ENCODE measurements at places on chromosomes 2 and 18.

DNA sequence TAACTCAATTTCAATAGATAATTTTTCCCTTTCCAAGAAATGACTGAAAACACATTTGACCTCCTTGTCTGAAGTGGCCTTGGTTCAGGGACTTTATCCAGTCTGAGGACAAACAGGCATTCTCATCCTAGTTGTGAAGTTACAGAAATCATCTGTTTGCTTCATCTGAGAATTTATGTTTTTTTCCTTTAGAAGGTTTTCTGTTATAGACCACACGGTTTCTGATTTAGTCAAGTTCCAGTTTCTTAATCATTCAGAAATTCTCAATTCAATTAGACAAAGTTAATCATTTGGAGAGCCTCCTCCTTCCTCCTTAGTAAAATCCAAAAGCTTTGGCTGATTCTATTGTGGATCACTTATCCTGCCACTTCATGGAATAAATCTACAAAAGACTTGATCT, 60.9 kb downstream of the ICOS start:
- DNase-seq, result no peak

GRCh38 chr2:96116879-96117533, 635 bp upstream of the ADRA2B start:
- no peak for DNase-seq

GRCh38 chr2:216659276-216659675, 26.1 kb downstream of the IGFBP2 start:
- DNase-seq, result no peak

DNA sequence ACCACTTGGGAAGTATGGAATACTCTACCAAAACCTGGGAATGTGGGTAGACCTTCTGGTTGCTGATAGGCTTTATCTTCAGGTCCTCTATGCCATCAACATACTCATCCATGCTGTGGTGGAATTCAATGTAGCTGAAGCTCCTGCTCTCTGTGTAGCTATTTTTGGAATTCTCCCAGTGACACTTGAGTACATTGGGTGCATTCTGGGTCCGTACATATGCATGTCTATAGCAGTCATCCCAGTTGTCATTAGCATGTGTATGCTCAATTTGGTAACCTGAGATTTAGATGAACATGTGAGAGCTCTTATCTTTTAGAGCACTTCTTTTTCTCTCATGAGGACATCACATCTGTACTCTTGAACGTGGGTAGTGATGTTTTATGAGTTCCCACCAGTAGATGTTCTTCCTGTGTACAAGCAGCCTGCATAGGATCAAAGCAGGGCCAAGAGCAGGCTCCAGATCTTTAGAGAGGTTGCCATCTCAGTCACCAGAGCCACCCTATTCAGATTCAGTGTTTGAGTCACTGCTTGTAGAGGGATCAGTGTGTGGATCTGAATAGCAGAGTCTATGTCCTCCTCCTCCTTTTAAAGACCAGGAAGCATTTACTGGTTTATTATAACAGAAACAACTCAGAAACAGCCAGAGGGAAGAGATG, 65.9 kb downstream of the MGAT5 start:
- no peak for DNase-seq

- DNase-seq, result no peak
These were observed 65.4 kb downstream of the TRIP12 start for GRCh38 chr2:229856413-229856812.

DNA sequence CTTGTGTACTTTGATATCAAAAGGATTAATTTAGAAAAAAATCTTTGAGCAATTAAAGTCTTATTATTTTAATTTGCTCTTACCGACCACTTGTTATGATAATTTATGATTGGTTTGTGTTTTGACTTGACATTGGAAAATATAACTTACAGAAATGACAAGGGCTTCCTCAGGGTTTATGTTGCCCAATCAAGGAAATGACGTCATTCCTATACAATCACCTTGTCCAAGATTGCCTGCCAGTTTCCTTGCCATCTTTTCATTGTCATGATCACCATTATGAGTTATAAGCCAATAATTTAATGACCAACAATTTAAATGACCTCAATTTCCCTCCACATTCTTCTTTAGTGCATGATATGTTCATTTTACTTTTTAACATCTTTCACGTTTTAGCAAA, 351.8 kb upstream of the TMEFF2 start:
- no peak for DNase-seq

DNA sequence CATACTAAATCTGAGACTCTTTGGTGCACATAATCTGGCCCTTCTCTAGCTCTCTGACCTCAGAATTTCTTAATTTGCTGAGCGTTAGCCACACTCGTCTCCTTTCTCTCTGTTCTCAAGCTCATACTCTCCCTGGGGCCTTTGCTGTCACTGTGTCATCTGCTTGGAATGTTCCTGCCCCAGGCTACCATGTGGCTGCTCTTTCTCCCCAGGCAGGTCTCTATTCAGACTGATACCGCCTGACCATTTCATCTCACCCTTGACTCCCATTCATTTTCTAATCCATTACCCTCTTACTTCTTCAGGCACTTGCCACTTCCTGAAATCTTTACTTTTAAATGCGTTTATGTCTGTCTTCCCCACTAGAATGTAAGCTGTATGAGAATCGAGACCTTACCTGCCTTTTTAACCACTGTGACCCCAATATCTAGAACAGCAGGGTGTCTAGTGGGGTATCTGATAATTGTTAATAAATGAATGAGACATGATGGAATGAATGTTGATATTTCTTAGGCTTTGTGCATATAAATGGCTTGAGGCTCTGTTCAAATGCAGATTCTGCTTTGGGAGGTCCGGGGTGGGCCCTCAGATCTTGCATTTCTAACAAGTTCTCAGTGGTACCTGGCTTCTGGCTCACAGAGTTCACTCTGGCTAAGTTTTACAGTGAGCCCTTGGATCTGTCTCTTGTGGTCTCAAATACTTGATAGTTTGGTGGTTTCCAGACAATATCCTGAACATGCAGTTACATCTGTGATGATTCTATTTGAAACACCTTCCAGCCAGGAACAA, 89.9 kb upstream of the EPC2 start:
- DNase-seq, result no peak

- DNase-seq, result no peak
These were observed 13.3 kb upstream of the IMPACT start for GRCh38 chr18:24413148-24413547.

All from NCI-H1694 (cell line).